ENCODE measurements at places on chromosomes 7 and 10.

DNA sequence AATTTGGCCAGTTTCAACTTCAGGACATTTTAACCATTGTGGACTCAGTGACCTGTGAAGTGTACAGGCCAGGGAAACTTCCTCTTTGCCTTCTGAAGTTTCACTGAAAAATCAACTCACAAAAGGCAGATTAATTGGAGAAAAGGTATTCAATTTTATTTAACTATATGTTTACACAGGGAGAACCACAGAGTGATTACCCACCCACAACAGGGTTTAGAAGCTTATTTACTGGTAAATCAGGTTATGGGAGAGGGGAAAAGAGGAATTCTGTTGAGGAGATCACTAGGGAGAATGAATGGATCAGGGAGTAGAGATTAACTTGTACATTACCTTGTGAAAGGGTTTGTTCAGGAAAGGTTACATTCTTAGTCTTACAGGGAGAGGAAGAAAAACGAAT, 1.7 kb upstream of the AKR1D1 start:
- DNase-seq, result no peak

DNA sequence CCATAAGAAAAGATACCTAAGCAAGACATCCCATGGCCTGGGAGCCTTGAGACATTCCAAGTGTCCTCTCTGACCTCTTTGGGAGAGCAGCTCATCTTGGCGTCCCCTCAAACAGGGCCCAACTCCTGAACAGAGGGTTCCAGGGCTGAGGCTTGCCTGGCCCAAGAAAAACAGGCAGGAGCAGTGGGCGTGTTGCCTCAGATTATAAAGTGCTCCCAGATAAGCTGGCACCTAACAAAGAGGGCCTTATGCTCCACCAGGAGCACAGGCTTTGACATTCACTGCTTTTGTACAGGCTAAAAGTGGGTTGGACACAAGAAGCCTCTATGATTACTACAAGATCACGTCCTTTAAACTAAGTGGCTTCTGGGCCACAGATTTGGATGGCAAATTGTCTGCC, 193.1 kb downstream of the FGFR2 start:
- DNase-seq, result no peak

GRCh38 chr7:94662548-94662947, 6.6 kb upstream of the SGCE start:
- no peak for DNase-seq

GRCh38 chr7:74032624-74033371, 4.8 kb downstream of the ELN start:
- DNase-seq, result no peak

DNA sequence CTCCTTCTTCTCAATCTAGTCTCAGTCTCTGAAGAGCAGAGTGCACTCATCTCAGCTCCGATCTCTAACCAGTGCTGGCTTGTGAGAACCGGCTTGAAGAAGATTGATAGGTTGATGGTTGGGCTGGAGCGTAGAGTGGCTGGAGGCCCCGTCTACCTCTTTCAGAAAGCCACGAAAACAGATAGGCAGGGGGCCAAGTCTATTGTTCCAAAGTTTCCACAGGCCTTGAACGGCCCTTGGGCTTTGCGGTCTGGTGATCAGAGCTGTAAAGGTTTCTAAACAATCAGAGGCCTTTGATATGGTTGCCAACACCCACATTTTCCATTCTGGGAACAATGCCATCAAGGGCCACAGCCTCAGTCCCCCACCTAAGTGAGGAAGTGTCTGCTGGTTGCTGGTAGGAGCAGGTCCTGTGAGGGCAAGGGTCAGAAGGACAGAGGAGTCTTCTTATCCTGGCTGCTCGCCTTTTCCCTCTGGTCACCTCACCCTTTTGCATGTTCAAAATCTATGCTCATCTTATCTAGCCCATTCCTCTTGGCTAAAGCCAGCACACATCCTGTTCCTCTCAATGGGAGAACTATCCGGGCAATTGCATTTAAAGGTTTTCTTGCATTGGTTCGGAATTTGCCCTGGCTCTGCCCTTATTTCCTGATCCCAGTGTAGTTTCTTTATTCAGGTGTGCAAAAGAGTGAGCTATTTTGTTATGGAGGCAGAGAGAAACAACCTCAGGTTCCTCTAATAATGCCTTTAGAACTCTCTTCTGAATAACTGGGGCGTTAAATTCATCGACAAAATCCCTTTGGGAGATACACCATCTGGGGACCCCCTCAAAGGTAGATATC, 70.3 kb upstream of the KMT2E start:
- DNase-seq, result peak; percentile 86

GRCh38 chr10:114987995-114988394, 50.0 kb downstream of the TRUB1 start:
- no peak for DNase-seq

GRCh38 chr7:155299535-155300202, 2.0 kb downstream of the INSIG1 start:
- no peak for DNase-seq

DNA sequence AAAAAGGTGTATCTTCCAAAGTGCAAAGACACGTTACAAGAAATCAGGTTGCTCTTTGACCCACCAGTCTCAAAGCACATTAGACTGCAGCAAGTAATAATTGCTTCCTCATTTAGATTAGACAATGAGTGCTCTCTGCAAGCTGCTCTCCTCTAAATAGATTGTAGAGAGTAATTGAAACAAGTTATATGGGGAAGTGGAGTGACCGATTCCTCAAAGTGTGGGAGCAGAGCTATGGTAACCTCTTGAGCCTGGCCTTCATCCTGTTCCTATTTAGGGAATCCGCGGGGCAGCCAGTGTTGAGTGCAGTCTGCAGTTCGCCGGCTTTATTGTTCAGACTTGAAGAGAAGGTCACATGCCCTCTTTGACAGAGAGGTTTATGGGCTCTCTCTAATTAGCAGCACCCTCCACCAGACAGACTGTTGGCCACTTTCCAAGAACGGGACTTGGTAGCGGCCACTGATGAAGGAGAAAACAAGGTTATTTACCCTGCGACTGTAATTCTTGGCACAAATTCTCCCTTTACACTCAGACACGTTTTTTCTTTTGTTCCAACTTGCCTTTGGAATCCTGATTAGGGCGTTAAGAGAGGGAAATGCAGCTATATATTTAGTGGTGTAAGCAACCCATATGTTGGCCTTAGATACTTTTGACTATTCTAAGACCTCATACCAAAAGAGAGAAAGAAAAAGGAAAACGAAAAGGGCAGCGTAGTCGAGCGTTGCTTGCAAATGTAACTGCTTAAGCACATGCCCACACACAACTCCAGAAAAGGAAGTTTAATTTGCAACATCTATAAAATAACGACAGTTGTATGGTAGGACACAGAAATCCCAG, 107.5 kb downstream of the REEP3 start:
- no peak for DNase-seq

DNA sequence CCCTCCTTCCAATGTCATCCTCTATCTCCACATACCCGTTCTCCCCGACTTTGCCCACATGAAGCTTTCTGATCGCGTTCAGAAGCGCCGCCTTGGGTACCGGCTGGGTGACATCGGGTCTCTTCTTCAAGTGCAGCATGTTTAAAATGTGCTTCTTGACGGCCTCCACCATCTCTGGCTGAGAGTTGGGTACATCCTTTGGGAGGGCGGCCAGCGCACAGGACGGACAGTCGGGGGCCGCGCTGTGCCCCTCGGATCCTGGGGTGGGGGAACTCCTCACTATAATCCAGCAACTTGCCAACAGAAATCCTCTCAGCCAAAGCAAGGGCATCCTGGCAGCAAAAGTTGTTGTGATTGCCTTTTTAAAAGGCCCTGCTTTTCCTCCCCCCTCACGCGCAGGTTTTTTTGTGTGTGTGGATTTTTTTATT, 2.8 kb downstream of the INHBA start:
- no peak for DNase-seq

- no peak for DNase-seq
Observed at GRCh38 chr10:49113741-49114141, 1.6 kb downstream of the VSTM4 start.

GRCh38 chr7:157292258-157292657, 44.5 kb upstream of the DNAJB6 start:
- no peak for DNase-seq

- no peak for DNase-seq
Observed at GRCh38 chr10:96073722-96074121, 30.3 kb downstream of the CCNJ start.

DNA sequence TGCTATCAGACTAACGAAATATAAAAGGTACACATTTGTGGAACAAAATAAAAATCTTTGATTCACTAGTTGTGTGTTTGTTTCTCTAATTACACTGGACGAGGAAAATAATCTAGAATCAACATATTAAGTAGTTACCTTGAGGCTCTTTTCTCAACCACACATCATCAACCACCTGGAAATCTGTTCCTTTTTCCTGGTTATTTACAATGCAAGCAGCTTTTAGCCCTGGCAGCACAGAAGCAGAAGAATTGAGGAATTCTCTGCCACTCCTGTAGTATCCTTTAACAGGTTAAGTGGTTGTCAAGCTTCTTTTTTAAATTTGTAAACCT, 23.7 kb downstream of the NUP42 start:
- DNase-seq, result no peak

GRCh38 chr7:36148422-36149065, 4.5 kb upstream of the EEPD1 start:
- no peak for DNase-seq

- no peak for DNase-seq
Observed at GRCh38 chr10:24493165-24493564, 230.5 kb downstream of the ARHGAP21 start.

DNA sequence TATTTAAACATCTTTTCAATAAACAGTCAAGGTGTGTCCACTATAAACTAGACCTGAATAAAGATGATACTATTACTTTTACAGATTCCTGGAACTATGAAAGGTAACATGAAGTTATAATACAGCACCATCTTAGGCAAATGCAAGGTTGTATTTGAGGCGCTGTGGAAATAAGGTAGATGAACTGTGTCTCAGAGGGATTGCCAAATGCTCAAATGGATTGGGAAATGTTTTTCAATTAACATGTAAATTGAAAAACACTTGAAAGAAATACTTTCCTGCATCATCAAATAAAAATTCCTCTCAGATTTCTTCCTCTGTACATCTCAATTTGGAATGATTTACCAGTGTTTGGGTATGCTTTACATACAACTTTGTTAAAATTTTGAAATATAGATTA, 139.4 kb downstream of the DKK1 start:
- no peak for DNase-seq

- no peak for DNase-seq
Observed at GRCh38 chr7:106155027-106155426, 42.9 kb upstream of the SYPL1 start.

DNA sequence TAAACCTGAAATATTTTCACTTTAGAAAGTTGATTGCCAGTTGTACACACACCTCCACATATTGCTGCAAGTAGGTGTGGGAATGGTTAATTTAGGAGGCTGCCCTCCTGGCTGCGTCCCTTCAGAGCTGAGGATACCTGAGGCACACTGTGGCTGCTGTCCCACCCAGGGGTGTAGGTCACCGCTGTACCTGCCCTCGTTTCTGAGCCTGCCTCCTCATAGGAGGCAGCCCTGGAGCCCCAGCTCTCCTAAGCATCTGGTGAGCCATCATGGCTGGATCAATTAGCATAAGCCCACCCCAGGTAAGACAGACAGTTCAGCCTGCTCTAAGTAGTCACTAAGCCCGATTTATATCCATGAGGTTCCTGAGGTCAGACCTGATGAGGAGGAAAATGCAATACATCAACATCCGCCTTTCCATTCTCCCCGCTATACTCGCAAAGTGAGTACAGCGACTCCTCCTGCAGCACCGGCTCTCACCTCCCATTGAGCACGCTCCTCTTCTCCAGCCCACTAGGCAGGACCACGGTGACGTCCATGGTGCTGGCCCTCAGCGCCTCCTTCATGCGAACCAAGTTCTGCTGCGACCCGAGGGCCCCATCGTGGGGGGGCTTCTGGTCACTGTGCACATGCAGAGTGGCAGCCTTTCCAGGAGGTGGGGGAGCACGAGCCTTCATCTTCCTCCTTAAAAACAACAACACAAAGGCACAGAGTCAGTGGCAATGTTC, 97.2 kb downstream of the COBL start:
- no peak for DNase-seq

- no peak for DNase-seq
Observed at GRCh38 chr7:16646472-16647072, 591 bp downstream of the BZW2 start.

- no peak for DNase-seq
Observed at GRCh38 chr10:93559490-93559889, 7.0 kb upstream of the FFAR4 start.

DNA sequence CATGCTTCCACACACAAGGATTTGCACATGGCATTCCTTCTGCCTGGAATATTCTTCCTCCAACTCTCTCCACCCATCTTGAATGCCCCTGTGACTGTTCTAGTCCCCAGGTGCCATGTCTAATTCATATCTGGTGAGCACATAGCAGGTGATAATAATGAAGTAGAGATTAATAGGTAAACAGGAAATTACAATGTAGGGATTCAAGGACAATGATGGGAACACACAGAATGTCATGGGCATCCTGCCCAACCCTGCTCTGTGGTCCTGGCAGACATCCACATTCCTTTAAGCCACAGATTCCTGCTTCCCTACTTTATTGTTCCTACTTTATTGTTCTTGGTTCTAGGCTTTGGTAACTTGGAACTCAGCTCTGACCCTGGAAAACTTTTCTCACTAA, 115.8 kb downstream of the THSD7A start:
- DNase-seq, result no peak

DNA sequence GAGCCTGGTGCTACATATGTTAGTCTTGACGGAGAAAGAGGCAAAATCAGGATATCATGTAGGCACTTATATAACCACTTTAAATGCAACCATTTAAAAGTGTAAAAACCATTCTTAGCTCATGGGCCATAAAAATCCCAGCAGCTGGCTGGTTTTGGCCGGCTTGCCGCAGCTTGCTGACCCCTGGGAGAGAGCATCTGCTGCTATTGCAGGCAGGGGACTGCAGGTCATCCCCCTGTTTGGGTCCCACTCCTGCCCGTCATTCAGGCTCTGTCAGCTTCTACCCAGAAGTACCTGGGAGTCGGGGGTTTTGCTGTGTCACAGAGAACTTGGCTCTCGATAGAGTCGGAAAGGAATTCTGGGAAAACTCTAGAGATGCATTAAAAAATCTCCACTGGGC, 187.4 kb downstream of the CUX1 start:
- no peak for DNase-seq

DNA sequence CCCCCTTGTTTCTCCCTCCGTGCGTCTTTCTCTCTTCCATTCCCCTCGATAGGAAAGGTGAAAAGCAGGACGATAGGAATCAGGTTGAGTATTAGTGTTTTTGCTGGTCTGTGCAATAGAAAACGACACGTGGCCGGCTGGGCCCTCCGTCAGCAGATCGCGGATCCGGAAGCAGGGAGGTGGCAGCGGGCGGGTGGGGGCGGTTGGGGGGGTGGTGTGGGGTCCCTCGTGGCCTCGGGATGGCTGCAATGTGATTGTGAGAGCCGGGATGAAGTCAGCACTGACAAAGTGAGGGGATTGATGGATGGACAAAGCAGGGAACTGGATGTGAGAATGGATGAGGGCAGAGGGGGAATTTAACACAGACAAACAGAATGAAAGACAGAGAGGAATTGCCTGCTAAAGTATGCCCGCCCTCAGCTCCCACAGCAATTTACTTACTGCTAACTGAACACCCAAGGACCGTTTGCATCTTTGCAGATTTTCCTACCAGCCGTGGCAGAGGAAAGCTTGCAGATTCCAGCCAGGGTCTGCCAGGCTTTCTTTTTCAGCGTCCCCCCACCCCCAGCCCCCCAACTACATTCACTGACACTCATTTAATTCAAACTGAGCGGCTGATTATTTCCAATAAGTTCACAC, 280.9 kb downstream of the LRMDA start:
- DNase-seq, result no peak

GRCh38 chr10:77974396-77975074, 48.0 kb upstream of the DLG5 start:
- no peak for DNase-seq

Measured in stimulated activated CD4-positive, alpha-beta T cell treated with anti-CD3 and anti-CD28 coated beads, Interleukin-1b, Interleukin-23, amount 100 ng/mL, for 48 hours (primary cell).